ENCODE measurements at places on chromosomes 3 and 15.

- no peak for DNase-seq
Measured at GRCh38 chr3:139518926-139519842, 20.4 kb downstream of the RBP1 start.

GRCh38 chr3:123568875-123569274, 16.0 kb downstream of the HACD2 start:
- DNase-seq = no peak

DNA sequence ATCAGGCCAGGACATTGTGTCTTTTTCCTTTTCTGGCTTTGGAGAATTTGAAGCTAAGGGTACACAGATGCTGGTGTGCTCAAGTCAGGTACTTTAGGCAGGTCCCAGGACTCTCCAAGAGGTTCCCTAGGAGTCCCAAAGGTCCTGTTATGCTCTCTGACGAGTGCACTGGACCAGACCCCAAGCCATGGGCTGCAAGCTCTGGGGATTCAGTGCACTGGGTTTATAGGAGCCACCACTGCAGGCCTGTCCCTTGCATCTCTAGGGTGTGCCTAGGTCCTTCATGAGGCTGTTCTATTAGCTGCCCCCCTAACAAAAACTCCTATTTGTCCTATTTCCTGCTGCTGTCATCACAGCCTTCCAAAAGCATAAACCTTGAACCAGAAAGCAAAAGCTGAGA, 31.9 kb upstream of the BFSP2 start:
- no peak for DNase-seq

- no peak for DNase-seq
Measured at GRCh38 chr15:89379818-89380217, 45.2 kb upstream of the POLG start.

GRCh38 chr3:53236112-53236841, 19.5 kb downstream of the TKT start:
- DNase-seq = no peak

GRCh38 chr3:117303443-117303842, 593.9 kb downstream of the TUSC7 start:
- no peak for DNase-seq

DNA sequence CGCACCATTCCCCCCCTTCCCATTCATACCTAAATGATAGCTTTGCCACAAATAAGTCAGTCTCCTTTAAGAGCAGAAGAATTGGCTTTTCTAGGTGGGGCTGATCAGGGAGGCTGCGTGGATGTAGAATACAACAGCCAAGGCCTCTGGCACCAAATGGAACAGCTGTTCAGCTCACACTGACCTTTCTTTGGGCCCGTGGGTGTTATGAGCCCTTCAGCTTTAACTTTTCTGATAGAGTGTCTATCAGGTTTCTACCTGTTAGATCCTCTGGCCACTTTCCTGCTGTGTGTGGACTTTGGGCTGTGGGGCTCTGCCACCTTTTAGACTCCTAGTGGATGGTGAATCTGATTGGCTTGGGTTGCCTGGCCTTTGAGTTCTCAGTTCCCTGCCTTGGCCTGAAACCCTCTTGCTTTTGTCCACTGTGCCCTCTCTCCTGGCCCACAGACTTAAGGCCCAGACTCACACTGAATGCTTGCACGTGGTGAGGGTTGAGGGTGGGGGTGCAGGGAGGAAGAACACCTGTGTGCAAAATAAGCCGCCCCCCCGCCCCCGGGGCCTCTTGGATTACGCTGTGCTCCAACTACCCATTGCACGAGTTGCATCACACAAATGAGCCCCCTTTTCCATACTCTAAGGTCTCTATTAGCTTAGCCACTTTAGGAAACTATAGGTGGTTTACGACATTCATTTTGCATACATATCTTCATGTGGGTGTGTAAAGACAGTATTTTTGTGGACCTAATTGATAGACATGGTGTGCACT, 1.3 kb upstream of the RFX7 start:
- DNase-seq = no peak

DNA sequence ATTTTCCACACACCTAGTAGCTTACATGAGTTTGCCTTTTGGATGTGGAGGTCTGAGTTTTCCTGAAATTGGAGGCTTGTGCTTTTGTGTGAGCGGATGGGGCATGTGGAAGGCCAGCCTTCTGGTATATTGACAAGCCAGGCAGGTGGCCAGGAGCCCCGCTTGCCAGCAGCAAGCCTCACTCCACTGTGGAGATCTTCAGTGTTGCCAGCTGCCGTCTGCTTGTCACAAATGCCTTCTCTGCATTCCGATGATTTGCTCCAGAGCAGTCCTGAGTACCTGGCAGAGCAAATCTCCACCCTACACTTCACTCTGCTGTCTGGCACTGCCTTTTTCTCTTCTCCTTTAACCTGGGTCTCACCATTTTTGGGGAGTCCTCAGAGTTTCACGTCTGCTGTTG, 29.1 kb upstream of the CHST2 start:
- DNase-seq = no peak

GRCh38 chr3:151789853-151790463, 24.0 kb upstream of the AADAC start:
- no peak for DNase-seq

DNA sequence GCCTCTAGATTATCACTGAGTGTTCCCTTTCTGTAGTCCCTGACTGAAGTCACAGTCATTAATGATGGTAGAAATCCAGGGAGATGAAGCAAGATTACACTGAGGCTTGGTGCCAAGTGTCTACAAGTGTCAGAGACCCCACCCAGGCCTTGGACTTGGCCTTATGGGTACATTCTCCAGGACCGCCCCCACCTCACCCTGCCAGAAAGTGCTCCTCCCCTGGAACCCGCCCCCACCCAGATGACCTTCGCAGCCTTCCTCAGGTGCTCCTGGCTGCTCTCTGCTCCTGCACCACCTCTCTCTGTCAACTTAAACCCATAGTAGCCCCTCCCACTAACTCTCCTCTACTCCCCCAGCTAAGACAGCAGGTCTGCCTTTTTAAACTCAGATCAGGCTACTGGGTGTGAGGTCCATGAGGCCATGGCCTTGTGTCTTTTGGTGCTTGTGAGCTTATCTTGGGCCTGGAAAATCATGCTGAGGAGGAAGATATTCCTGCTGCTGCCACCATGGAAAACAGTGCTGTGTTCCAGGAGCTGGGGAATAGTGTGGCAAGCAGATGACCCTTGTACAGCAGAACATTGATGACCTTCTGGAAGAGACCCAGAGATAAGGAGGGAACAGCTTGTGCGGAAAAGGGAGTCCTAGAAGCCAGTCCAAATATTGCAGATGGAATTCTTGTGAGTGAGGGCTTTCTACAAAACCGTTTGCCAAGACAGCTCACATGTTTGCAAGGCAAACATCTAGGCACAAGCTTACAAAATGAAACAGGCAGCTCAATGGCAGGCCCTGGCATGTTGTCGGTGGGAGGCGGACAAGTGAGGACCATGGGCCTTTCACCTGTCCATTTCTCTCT, 40.3 kb upstream of the NDUFB4 start:
- no peak for DNase-seq

DNA sequence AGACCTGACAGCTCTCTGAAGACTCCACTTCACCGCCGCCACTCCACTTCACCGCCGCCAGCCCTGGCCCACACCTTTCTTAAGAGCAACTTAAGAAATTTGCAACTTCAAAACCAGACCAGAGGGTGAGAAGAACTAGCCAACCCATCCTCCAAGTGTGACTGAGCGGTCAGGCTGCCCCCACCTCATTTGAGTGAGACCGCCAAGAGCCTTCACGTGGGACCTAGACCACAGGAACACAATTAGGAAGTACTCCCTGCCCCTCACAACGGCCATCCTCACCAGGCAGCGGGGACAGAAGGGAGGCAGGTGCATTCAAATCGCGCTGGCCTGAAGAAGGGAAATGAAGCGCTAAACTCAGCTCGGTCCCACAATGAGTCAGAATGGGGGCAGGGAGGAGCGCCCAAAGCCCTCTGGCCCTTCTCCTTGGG, 156.8 kb upstream of the BCL6 start:
- no peak for DNase-seq

DNA sequence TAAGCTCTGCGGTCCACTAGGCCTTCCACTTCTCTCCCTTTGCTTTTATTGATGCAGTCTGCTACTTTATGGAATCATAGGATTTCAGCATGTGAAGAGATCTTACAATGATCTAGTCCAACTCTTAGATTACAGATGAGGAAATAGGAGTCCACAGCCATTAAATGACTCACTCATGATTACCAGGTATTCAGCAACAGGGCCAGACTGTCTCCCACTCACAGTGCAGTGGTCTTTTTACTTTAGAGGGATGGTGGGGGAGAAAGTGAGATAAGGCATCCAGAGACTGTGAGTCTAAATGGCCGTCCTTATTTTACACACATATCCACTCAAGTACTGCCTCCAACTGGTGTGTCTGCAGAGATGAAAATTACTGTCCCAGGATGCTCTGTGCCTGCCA, 88.5 kb upstream of the SKOR1 start:
- no peak for DNase-seq

DNA sequence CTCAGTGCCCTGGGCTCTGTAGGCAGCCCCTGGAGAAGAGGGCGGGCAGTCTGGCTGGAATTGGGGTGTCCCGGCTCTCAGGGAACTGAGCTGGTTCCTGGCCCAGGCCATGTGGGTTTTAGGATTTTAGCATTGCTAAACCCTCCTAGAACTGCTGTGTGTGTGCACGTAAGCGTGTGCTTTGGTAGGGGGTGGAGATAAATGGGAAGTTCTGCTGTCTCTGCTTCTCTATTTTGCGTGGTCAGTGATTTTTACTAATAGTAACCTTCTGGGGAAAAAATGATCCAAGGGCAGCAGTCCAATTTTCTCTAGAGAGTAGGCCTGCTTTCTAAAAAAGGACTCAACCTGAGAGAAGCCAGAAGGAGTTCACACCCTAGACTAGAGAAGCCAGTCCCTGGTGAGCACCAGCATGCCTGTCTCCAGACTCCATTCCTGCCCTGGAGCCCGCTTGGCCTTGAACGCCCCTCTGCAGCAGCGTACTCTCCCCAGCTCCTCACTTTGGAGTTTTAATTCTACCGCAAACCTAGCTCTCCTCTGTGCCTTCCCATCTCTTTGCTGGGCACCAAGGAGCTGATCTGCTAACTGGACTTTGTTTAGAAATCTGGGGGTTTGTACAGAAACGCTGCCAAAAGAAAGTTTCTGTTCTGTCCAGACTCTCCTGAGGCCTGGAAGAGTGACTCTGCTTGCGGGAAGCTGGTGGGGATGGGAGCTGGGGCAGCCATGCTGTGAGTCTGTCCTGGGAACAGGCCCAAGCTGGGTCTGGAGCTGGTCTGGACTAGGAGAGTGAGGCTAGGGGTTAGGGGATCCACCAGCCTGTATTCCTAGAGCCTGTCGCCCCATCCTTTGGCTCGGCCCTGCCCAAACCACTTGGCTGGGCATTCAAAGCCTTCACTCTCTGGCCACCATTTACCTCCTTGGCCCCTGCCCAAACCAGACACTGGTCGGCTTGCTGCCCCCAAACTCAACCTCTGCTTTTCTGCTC, 19.7 kb downstream of the CORO2B start:
- no peak for DNase-seq

- no peak for DNase-seq
Measured at GRCh38 chr3:36380221-36381031, at the start of gene STAC. TSS of gene STAC (plus strand) at chr3:36380504. CDS start at chr3:36380644, 140 bp downstream.

DNA sequence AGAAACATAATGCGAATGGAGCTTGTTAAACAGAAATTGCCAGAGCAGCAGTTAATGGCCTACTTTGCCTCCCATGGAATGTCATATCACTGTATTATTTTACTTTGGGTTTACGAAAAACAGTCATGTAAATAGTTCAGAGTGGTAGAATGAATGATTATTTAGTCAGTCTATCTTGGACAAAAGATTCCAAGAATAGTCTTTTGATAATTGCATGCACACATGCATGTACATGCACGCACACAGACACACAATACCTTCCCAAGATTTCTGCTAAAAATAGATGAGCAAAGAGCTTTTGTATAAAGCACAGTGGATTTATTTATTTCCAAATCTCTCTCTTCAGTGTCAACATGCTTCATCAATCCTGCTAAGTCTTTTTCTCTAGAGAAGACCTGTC, 800.7 kb downstream of the DIPK2A start:
- no peak for DNase-seq

DNA sequence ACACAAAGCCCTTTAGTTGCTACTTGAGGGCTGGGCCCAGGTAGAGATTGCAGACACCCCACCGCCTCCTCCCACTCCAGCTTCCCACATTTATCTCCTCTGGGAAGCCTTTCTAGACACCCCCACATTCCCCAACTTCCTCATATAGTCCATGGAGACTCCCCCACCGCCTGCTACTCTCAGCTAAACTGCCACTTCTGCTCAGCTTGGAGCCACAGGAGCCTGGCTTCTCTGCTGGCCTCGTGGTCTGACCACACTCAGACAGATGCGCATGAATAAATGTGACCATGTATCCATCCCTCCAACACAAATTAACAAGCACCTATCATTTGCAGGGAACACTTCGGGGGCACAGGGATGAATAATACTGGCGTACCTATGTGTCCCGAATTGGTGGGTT, 10.5 kb upstream of the ACSBG1 start:
- no peak for DNase-seq
